Neural crest cell (in vitro differentiated cells): ENCODE measurements at places on chromosomes 13 and 19.

DNA sequence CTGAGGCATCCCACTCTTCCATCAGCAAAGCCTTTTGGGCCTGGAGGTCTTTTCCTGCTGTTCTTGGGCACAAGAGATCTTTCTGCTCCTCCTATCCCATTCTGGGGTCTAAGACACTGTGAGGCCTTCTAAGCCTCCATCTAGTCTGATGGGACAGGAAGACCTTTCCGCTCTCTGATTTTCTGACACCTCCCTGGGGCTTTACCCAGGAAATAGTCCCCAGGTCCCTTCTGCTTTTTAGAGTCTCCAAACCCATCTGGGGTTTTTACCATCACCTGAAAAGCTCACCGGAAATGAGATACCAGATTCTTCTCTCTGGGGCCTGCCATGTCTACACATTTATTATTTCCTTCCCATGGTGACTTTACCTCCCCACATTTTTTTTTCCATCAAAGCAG lies 21.1 kb downstream of the CLEC17A start:
- DNase-seq = no peak

DNA sequence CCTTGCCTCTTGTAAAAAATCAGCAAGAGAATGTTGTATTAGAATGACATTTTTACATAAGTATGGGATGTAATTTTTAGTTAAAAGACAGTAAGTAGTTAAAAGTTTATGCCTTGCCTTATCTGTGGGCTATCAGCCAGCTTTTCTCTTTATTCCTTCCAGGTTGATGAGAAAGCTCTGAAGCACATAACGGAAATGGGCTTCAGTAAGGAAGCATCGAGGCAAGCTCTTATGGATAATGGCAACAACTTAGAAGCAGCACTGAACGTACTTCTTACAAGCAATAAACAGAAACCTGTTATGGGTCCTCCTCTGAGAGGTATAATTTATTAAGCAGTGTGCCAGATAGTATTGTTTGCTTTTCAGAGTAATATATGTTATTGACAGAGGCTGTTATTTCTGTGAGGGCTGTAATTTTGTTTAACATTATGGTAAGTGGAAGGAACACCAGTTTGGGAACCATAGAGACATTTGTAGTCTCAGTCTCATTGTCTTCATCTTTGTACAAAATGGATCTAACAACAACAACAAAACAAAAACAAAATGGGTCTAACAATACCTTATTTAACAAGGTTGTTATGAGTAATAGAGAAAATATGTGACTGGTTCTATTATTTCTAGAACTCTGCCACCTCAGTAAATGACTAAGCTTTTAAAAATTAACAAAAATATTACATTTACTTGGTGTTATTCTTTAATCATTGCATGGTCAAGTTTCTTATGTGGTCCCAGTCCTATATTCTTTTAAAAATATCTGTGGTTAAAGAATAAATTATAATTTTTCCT lies 112.8 kb downstream of the TDRD3 start:
- DNase-seq = no peak

GRCh38 chr19:38445362-38445761 lies 11.9 kb downstream of the RYR1 start:
- DNase-seq = no peak

DNA sequence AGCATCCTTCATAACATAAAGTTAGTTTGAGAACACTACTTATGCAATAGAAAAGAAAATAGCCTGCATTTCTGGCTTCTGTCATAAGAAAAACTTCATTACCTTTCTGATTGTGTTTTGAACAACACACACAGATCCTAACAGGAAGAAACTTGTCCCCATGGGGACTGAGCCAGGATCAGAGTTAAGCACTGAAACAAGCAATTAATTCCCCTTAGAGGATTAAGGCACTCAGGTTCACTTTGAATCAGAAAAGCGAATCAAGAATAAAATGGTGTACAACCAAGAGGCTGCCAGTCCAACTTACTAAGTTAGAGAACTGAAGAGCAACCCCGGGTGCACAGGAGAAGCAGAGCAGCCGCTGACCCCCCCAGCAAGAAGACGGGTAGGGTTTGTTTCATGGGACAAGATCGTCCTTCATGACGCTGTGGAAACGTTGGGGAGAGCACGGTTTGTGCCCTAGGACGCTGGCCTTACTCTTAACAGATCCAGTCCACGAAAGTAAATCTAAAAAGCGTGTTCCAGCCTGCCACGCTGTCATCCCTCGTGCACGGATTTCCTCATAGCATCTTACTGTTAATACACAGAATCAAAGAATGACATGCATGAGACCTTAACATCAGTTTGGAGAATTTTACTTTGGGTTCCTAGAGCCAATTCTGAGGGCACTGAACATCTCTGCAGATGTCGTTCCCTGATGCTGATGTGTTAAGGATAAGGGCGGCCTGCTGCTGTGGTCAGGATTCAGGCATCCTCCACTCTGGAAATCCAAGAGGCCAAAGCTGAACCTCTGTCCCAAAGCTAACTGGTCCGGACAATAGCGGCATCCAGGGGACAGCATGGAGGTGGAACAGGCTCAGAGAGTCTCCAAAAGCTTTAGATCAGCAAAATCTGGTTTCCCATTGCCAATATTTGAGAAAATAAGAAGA lies 46.4 kb downstream of the GGACT start:
- no peak for DNase-seq

DNA sequence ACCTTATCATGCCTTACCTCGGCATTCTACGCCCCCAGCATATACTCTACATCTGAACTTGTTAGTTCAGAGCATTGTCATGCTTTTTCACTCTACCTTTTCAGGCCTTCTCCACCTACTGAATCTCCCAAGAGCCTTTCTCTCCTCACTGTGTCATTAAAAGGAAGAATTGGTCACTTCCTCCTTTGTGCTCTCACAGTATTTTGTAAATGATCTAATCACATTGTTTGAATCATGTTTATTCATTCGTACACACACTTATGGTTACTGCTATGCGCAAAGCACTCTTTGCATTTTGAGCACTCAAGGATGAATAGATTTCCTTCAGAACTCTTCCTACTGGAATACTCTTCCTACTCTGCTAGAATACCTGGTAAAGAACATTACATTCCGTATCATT lies 15.8 kb upstream of the ELF1 start:
- no peak for DNase-seq

GRCh38 chr13:23868521-23868920 lies 20.7 kb downstream of the MIPEP start:
- no peak for DNase-seq

GRCh38 chr19:7845390-7846154 lies 15.6 kb downstream of the EVI5L start:
- DNase-seq = no peak

DNA sequence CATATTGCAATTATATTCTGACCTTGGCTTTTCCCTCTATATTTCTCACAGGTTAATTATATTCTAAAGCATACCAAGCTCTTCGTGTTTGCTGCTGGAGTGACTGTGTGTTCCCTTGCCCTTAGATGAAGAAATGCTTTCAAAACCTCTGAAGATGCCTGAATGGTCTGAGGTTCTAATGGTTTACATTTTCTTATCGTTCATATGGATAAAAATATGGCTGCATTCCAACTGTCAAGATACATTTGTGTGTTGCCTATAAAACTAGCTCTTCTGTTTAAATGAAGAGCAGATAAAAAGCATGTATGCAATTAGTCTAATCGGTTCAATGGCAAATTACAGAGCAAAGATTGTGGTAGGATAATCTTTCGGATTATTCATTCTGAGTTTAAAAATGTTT lies 68.4 kb upstream of the ANKRD10 start:
- DNase-seq = no peak

DNA sequence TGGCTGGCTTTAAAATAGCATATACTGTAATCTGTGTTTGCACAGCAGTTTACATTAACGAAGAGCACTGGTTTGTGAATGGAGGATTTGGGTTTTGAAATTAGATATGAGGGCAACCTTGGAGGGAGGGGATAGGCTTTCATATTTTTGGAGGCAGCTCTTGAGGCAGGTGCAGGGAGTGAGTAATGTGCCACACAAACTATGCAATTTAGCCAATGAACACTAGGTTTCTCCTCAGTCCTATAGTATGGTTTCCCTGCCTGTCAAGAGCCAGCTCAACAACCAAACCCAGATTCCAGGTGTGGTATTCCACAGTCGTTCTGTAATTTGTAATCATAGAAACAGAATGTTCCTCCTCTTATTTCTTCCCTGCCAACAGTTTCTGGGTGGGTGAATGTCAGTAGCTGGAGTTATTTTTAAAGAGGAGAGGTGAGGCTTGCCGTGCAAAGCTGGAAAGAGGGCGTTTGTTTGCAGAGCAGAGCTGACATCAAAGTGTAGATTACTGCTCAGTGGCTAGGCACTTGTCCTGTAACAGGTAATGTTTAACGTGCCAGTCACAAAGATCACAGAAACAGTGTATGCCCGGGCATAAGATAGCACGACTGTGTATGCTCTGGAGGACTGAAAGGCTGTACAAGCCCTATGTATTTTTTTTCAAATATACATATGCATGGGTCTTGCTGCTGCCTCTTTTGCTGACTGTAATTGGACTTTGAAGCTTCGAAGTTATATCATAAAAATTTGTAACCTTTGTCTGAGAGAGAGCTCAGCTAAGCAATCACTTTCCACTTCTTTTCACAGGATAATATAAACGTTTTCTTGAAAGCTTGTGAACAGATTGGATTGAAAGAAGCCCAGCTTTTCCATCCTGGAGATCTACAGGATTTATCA lies 124.2 kb downstream of the LMO7 start:
- DNase-seq = no peak

GRCh38 chr19:17445526-17446165 lies 2.8 kb downstream of the TMEM221 start:
- no peak for DNase-seq

- DNase-seq = no peak
These were observed 964.8 kb downstream of the PCDH9 start for GRCh38 chr13:66265371-66265770.

- DNase-seq = no peak
These were observed 167.4 kb upstream of the SLITRK1 start for GRCh38 chr13:84049443-84050219.

- no peak for DNase-seq
These were observed 1.1 kb downstream of the ZNF444 start for GRCh38 chr19:56142087-56142787.

DNA sequence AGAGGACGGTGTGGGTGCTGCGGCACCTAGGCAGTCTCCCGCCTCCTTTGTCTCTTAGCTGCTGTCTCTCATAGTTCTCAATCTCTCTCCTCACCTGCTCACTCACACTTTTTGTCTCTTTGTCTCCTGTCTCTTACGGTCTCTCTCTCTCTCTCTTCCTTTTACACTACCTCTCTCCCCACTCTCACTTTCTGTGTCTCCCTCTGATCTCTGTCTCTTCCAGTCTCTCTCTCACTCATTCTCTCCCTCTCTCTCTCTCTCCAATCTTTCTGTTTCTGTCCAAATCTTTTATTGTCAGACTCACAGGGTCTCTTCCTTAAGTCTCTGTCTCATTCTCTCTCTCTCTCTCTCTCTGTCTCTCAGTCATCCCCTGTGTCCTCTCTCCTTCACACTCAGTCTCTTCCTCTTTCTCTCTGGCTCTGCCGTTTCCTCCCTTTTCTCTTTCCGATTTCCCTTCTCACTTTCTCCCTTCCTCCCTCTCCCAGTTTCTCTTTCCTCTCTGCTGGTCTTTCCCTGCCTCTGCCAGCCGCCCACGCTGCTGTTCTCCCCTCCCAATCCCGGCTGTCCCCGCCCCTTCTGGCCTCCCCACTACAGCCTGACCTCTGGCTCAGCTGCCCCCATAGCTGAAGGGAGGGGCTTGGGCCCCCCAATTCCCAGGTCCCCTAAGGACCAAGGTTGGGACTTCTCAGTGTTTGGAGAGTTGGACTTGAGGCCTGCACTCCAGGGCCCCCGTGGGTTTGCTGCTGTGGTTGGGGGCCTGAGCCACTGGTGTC lies at the start of gene PLEKHA4:
PLEKHA4 (minus strand) TSS at position 504 of the 773 bp plus-strand sequence. CDS start 997 bp downstream, outside the sequence.
- DNase-seq = no peak

DNA sequence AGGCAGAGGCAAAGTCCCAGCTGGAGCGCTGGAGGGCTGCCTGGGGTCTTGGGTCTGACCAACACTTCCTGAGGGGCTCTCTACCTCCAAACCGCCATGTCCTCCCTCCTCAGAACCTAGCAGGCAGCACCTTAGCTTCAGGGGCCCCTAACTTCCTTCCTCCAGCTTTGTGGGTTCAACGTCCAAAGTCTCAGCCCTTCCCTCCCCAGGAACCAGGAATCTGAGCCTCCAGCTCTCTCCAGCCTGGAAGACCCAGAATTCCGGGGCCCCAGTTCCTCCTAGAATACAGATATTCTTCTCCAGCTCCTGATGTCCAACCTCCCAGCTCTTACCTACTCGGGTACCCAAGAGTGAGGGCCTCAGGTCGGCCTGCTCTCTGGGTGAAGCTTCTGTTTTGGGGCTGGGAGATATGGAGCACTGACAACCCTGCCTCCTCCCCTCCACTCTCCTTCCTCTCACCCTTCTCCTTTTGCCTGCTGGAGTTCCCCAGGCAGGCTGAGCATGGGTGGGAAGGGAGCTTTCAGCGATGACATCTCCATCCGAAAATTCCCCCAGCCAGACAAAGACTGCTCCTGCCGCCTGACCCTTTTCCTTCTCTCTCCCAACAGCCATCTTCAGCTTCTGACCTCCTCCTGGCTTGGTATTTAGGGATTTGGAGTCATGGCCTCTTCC lies 3.5 kb downstream of the TMEM150B start:
- no peak for DNase-seq
